ENCODE measurements at places on chromosomes 5 and 9. TPM values are rescaled to one million over a fixed set of nuclear protein-coding genes. Genes with fewer than 3 reads are reported as not detected.

DNA sequence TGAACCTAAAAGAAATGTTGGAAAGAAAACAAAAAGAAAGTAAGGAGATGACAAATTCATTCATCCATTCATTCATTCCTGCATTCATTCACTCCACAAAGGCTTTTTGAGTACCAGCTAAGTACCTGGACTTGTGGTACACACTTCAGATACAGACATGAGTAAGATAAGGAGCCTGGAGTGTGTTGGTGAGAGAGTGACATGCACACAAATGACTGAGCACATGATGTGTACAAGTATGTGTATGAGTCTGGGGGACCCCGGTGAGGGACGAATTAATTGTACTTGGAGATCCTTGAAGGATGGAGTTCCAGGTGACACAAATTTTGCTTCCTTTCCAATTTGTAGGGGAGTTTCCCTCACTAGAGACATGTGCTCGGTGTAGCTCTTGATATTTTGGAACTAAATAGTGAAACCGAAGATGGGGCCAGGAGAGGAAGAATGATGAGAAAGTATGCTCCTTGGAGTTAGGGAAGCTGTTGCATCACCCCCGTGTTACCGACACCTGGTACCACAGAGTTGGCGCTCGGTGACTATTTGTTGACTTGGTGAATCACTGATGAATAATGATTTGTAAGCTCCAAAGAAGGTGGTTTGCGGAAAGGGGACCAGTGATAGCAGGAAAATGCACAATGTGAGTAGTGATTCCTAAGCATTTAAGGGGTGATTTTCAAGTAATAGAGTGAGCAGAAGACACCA lies 509.8 kb downstream of the CCDC171 start:
- H3K4me1 ChIP-seq, result peaks cover 15% of the 10 kb centered on the region
- DNase-seq, result peak; percentile 88
- H3K36me3 ChIP-seq, result no peaks in the 10 kb centered on the region
- no peak overlapping the region for H3K27ac ChIP-seq
- H3K4me3 ChIP-seq, result no peak overlapping the region

- H3K36me3 ChIP-seq, result no peaks in the 10 kb centered on the region
- peaks cover 96% of the 10 kb centered on the region for H3K27me3 ChIP-seq
- peak; percentile 90 for DNase-seq
- peak overlapping the region; percentile 45 for H3K4me3 ChIP-seq
- H3K27ac ChIP-seq, result no peak overlapping the region
These were observed 44.3 kb upstream of the BICD2 start for GRCh38 chr9:92808726-92809451.

DNA sequence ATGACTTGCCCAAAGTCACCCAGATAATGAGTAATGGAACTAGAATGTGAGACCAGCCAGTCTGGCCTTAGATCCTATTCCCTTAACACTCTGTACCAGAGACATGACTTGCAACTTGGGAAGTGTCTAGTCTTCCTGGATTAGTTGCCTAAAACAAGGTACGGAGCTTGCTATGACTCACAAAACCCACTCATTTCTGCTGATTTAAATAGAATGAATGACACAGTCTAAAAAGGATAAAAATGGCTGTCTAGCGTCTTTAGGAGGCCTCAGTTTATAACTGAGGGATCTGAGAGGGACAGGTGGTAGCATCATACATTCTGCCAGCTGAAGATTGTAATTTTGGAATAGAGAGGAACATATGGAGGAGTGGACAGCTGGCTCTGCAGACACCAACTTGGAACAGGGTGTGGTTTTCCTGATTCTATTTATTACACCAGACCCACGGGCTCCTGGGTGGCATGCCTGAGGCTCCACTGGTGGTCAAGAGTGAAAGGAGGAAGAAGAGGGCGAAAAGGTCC lies 62.7 kb downstream of the ABLIM3 start:
- peak overlapping the region; percentile 51 for H3K27ac ChIP-seq
- H3K27me3 ChIP-seq, result no peaks in the 10 kb centered on the region
- H3K4me3 ChIP-seq, result no peak overlapping the region
- peak; percentile 69 for DNase-seq

The DMRT3 gene
- not detected for total RNA-seq

The FOXD4L6 gene
- not detected for total RNA-seq

DNA sequence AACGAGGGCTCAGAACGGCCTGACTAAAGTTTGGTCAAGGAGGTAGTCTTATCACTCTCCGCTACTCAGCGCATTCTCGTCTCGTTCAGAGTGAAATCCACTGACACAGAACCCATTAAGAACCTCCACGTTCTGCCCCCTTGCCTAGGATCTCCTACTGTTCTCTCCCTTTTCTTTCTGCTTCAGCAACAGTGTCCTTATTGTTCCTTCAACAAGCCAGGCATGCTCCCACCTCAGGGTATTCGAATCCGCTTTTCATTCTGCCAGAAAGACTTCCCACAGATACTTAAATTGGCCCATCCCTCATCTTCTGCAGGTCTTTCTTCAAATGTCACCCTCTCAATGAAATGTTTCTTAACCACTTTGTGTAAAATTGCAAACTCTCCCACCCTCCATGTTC lies 4.3 kb upstream of the ZNF354C start:
- H3K4me3 ChIP-seq, result no peak overlapping the region
- DNase-seq, result no peak
- H3K36me3 ChIP-seq, result no peaks in the 10 kb centered on the region
- no peak overlapping the region for H3K27ac ChIP-seq

The CMYA5 gene
- 0.97 TPM for total RNA-seq

DNA sequence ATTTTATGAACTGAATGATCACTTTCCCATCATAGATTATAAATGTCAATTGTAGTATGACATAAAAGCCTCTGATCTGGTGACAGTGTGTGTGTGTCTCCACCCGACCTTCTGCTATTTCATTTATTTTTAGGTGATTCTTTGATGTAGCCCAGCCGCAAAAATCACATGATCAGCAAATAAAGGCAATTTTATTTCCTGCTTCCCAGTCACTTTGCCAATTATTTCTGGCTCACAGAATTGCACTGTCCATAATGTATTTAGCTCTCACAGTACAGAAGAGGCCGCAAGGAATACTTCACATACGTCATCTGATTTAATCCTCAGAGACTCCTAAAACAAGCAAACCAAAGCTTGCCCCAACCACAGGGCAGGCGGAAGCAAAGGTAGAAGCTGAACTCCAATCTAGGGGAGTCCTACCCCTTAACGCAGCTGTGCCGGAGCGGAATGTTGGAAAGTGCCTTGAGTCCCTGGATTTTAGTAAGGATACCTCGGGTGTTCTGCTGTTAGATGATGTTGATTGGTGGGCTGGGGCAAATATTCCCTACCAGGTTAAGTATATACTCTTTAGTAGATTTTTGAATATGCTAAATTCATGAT lies 384.0 kb upstream of the IRX4 start:
- H3K4me3 ChIP-seq, result no peak overlapping the region
- no peak overlapping the region for H3K27ac ChIP-seq
- DNase-seq, result no peak
- H3K36me3 ChIP-seq, result no peaks in the 10 kb centered on the region
- H3K4me1 ChIP-seq, result no peaks in the 10 kb centered on the region
- H3K27me3 ChIP-seq, result no peaks in the 10 kb centered on the region

- H3K27me3 ChIP-seq, result no peaks in the 10 kb centered on the region
- DNase-seq, result peak; percentile 77
- H3K36me3 ChIP-seq, result no peaks in the 10 kb centered on the region
- H3K4me3 ChIP-seq, result no peak overlapping the region
These were observed 15.3 kb upstream of the CD180 start for GRCh38 chr5:67211926-67212325.

The BTNL8 gene
- not detected for total RNA-seq

The PTGES gene
- total RNA-seq, result 12.6 TPM

The FAM151B gene
- total RNA-seq, result 3.4 TPM

DNA sequence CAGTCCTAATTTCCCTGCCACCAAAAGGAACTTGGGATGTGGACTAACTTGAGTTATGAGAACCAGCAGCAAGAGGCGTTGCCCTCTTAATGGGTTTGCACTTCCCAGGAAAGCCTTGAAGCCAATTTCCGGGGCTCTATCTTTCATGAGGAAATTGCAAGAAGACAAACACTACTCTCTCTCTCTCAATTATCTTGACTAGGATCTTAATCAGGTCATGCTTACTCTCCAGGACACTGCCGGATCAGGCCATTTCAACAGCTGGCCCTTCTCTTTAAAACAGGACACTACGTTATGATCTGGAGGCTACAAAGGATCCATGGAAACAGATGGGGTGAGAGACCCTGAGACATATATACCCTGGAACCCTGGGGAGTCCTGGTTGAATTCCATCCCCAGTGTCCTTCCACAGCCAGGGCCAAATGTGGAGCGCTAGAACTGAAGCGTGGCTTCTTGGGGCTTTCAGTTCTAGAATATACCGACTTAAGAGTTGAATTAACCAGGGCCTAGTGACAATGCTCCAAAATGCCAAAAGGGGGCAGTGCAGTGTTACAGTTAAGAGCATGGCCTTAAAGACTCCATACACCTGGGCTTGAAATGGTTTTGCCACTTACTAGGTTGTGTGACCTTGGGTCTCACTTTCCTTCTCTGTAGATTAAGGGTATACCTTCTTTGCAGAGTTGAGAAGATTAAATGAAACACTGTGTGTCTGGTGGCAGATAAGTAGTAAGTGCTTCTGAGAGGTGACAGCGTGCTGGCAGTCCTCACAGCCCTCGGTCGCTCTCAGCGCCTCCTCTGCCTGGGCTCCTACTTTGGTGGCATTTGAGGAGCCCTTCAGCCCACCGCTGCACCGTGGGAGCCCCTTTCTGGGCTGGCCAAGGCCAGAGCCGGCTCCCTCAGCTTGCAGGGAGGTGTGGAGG lies 21.1 kb downstream of the FAM219A start:
- no peak overlapping the region for H3K4me3 ChIP-seq
- DNase-seq, result peak; percentile 67
- no peaks in the 10 kb centered on the region for H3K4me1 ChIP-seq
- H3K27ac ChIP-seq, result no peak overlapping the region
- no peaks in the 10 kb centered on the region for H3K36me3 ChIP-seq
- H3K27me3 ChIP-seq, result no peaks in the 10 kb centered on the region

- H3K36me3 ChIP-seq, result no peaks in the 10 kb centered on the region
- no peaks in the 10 kb centered on the region for H3K27me3 ChIP-seq
- DNase-seq, result no peak
These were observed 278.3 kb upstream of the PCSK5 start for GRCh38 chr9:75612205-75612604.

The KCNT1 gene
- total RNA-seq, result not detected

DNA sequence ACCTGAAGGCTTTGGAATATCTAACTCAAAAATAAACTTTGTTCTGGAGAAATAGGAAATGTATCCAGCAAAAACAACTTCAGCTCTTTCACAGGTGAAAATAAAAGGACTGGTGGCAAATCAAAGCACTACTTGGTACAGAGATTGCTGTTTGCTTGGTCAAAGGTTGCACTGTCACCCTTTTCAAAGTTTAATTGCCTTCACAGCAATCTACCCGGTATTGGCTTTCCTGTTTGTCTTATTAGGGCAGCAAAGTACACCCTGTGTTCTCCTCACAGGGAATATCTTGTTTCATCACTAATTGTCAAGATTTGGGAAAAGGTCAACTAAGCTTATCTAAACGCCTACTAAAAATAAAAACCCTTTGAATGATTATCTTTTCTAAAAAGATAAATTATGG lies 214.1 kb upstream of the ADCY2 start:
- no peak for DNase-seq
- no peaks in the 10 kb centered on the region for H3K4me1 ChIP-seq
- no peaks in the 10 kb centered on the region for H3K36me3 ChIP-seq
- H3K4me3 ChIP-seq, result no peak overlapping the region
- H3K27me3 ChIP-seq, result no peaks in the 10 kb centered on the region

The KCTD16 gene
- total RNA-seq, result 0.65 TPM

DNA sequence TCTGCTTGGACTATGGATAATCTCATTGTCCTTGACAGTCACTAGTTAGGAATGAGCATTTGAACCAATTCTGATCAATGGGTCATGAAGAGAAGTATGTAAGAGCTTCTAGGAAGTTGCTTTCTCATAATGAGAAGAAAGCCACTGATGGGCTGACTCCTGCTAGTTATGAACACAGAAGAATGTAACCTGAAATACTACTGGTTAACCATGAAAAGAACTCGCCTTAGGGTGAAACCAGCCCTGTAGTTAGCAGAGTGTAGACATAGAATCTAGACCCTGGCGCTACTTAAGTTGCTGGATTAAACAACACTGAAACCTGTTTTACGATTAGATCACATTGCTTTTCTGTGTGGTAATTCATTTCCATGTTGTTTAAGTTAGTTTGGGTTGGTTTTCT lies 26.6 kb downstream of the SLF1 start:
- DNase-seq, result no peak
- H3K27ac ChIP-seq, result no peak overlapping the region
- H3K4me3 ChIP-seq, result no peak overlapping the region
- H3K4me1 ChIP-seq, result no peaks in the 10 kb centered on the region
- no peaks in the 10 kb centered on the region for H3K27me3 ChIP-seq

- no peak overlapping the region for H3K4me3 ChIP-seq
- H3K4me1 ChIP-seq, result 0 out of 2 replicates have a peak, but pooled peaks cover 4% of the 10 kb centered on the region
- no peaks in the 10 kb centered on the region for H3K27me3 ChIP-seq
These were observed 450.9 kb upstream of the ZNF608 start for GRCh38 chr5:125197321-125197720.

The LTC4S gene
- total RNA-seq, result 3.7 TPM

The CATSPER3 gene
- total RNA-seq, result 0.11 TPM

The PRRX2 gene
- 145 TPM for total RNA-seq

DNA sequence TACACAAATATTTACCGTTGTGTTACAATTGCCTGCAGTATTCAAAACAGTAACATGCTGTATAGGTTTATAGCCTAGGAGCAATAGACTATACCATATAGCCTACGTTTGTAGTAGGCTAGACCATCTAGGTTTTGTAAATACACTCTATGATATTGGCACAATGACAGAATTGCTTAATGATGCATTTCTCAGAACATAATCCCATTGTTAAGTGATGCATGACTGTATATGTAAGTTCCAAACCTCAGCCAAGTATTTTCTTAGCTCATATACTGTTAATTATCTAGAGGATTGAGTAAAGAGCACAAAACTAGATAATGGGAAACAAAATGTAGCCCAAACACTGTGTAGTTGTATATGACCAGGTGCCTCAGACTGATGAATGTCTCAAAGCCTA lies 220.1 kb downstream of the ANXA1 start:
- no peak overlapping the region for H3K27ac ChIP-seq
- no peaks in the 10 kb centered on the region for H3K4me1 ChIP-seq
- H3K27me3 ChIP-seq, result no peaks in the 10 kb centered on the region
- DNase-seq, result no peak

The PCDHGC3 gene
- 53.1 TPM for total RNA-seq

The TRPM3 gene
- total RNA-seq, result not detected

DNA sequence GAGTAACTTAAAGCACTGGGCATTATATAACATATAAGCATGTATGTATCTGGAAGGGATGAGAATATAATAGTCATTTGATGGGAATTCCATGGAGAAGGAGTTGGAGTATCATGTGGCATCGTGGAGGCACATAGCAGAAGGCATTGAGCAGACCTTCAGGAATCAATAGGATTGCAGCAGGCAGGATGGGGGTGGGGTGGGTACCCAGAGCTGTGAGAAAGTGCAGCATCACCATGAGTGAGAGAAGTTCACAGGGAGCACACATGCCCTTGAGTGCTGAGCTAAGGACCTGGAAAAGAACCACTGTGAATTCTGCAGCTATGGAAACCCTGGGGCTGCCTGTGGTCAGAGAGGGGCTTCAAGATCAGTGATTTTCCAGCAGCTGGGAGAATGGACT lies 57.3 kb downstream of the MED10 start:
- H3K27me3 ChIP-seq, result no peaks in the 10 kb centered on the region
- no peak overlapping the region for H3K4me3 ChIP-seq
- H3K27ac ChIP-seq, result no peak overlapping the region
- H3K36me3 ChIP-seq, result no peaks in the 10 kb centered on the region
- DNase-seq, result no peak
- no peaks in the 10 kb centered on the region for H3K4me1 ChIP-seq

GRCh38 chr9:105507096-105507790 lies 50.7 kb upstream of the FKTN start:
- H3K4me3 ChIP-seq, result no peak overlapping the region
- peaks cover 30% of the 10 kb centered on the region for H3K4me1 ChIP-seq
- H3K27ac ChIP-seq, result no peak overlapping the region

The CYLC2 gene
- total RNA-seq, result not detected
